ENCODE measurements at places on chromosomes 16 and 17. TPM values are rescaled to one million over a fixed set of nuclear protein-coding genes. Genes with fewer than 3 reads are reported as not detected.

SEPTIN1 gene
- total RNA-seq: 0.07 TPM

GH2 gene
- total RNA-seq: not detected

MYH3 gene
- 0.68 TPM for total RNA-seq

TMIGD1 gene
- total RNA-seq: not detected

TNFRSF13B gene
- total RNA-seq: not detected

SPATA33 gene
- total RNA-seq: 1.4 TPM

CRHR1 gene
- total RNA-seq: not detected

PER1 gene
- total RNA-seq: 74.1 TPM

TNFSF12 gene
- 0.34 TPM for total RNA-seq

RNU2-1 gene
- total RNA-seq: not detected

Data from nasal cavity respiratory epithelium epithelial cell of viscerocranial mucosa (primary cell).